ENCODE measurements at places on chromosomes 7 and 10. TPM values are rescaled to one million over a fixed set of nuclear protein-coding genes. Genes with fewer than 3 reads are reported as not detected.

GRCh38 chr10:95552679-95553342 lies 8.4 kb downstream of the SORBS1 start:
- H3K4me3 ChIP-seq = no peak overlapping the region
- no peaks in the 10 kb centered on the region for H3K36me3 ChIP-seq
- no peaks in the 10 kb centered on the region for H3K4me1 ChIP-seq
- no peak overlapping the region for H3K27ac ChIP-seq
- no peak for DNase-seq

- no peaks in the 10 kb centered on the region for H3K4me1 ChIP-seq
- no peak overlapping the region for H3K4me3 ChIP-seq
- DNase-seq = no peak
- no peaks in the 10 kb centered on the region for H3K36me3 ChIP-seq
- H3K27ac ChIP-seq = no peak overlapping the region
Measured at GRCh38 chr7:147079921-147080420, 963.4 kb downstream of the CNTNAP2 start.

Gene ATP6V0A4
- 0.21 TPM for total RNA-seq

DNA sequence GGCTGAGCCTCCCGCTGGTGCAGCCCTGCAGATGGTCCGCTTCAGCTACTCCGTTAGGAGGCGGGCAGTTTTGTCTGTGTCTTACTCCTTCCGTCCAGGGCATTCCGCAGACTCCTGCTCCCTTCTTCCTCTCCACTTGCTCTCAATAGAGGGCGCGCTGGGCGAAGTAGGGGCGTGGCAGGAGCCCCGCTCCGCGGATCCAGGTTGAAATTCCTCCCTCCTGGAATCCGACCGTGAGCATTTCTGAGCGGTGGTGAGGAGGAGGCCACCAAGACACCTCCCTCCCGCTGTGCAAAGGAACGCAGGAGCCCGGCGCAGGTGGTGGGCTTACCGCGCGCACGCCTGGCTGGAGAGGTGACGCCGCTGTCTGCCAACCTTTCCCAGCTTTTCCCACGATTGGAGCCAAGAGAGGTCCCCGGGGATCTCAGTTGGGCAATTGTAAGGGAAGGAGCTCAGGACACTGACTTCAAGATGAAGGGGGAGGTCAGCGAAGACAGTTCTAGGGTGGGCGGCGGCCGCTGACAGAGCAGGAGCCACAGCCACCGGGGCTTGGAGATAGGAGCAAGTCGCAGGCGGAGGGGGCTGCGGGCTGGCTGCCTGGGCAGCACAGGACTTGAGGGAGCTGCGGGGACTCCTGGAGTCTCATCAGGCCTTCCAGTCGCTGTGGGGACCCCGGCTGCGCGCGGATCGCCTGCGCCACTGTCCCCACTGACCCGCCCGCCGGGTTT lies 1011.3 kb downstream of the XPNPEP1 start:
- no peaks in the 10 kb centered on the region for H3K4me1 ChIP-seq
- no peak for DNase-seq
- no peak overlapping the region for H3K4me3 ChIP-seq
- H3K36me3 ChIP-seq = no peaks in the 10 kb centered on the region
- no peaks in the 10 kb centered on the region for H3K27me3 ChIP-seq
- H3K27ac ChIP-seq = no peak overlapping the region

DNA sequence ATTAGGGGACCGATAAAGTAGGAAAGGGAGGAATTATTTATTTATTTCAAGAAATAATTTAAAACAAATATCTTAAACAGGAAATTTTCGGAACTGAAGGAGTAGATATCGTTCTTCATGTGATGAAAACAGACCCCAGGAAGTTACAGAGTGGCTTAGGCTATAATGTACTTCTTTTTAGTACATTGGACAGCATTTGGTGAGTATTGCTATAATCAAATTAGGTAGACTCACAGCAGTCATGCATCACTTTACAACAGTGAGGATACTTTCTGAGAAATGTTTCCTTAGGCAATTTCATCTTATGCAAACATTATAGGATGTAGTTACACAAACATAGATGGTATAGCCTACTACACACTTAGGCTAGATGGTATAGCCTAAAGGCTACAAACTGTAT lies 33.0 kb downstream of the FAM237B start:
- peaks cover under 1% of the 10 kb centered on the region for H3K36me3 ChIP-seq
- H3K27me3 ChIP-seq = no peaks in the 10 kb centered on the region
- H3K4me3 ChIP-seq = no peak overlapping the region
- no peak for DNase-seq
- peaks cover 3% of the 10 kb centered on the region for H3K4me1 ChIP-seq

GRCh38 chr10:127720142-127720541 lies 16.8 kb upstream of the FOXI2 start:
- H3K27ac ChIP-seq = no peak overlapping the region
- no peaks in the 10 kb centered on the region for H3K36me3 ChIP-seq
- DNase-seq = no peak
- H3K27me3 ChIP-seq = peaks cover 26% of the 10 kb centered on the region

Gene MUC3A
- total RNA-seq = not detected

GRCh38 chr7:51613911-51614357 lies 297.3 kb upstream of the COBL start:
- DNase-seq = no peak
- H3K4me3 ChIP-seq = no peak overlapping the region
- H3K36me3 ChIP-seq = no peaks in the 10 kb centered on the region
- H3K27me3 ChIP-seq = no peaks in the 10 kb centered on the region
- no peak overlapping the region for H3K27ac ChIP-seq

Gene VWDE
- total RNA-seq = not detected

DNA sequence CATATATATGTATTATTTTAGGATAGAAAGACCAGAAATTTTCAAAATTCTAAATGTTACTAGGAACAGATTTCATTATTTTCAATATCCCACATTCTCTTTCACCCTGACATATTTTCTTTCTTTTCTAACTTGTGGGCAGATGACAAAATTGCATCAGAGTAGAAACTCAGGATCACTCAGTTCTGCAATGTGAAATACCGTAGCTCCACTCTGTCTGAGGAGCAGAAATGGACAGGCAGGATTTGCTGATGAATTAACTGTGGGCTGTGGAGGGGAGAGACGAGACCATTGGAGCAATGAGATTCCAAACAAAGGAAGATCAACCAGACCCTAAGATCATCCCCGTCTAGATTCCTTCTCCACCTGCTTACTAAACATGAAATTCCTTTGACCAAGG lies 37.0 kb upstream of the SVOPL start:
- no peak overlapping the region for H3K27ac ChIP-seq
- H3K4me1 ChIP-seq = no peaks in the 10 kb centered on the region
- no peak for DNase-seq
- no peaks in the 10 kb centered on the region for H3K36me3 ChIP-seq
- no peaks in the 10 kb centered on the region for H3K27me3 ChIP-seq

DNA sequence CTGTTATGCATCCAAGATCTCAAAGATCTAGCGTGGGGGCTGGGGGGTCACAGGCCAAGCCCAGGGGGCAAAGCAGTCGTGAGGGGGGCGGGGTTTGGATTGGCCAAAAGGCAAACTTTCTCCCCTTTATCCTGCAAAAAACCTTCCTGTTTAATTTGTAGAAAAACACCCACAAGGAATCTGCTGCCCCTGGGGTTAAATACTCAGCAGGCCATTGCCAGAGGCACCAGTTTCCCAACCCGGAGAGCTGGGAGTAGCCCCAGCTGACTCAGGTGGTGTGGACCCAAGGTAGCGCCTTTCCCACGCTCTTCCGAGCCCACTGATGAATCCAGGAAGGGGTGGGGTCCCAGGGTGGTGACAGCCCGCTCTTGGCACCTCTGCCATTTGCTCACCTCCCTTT lies 21.4 kb downstream of the KCP start:
- no peaks in the 10 kb centered on the region for H3K4me1 ChIP-seq
- H3K4me3 ChIP-seq = no peak overlapping the region
- H3K36me3 ChIP-seq = no peaks in the 10 kb centered on the region
- H3K27ac ChIP-seq = no peak overlapping the region
- peak; percentile 15 for DNase-seq
